ENCODE measurements at places on chromosomes 3 and 15. TPM values are rescaled to one million over a fixed set of nuclear protein-coding genes. Genes with fewer than 3 reads are reported as not detected.

CADPS gene
- total RNA-seq, result not detected

CCR8 gene
- total RNA-seq, result not detected

CYP1A2 gene
- not detected for total RNA-seq

RAB8B gene
- 70.5 TPM for total RNA-seq

PLD1 gene
- total RNA-seq, result 42.9 TPM
